ENCODE measurements at places on chromosomes 16 and 17. TPM values are rescaled to one million over a fixed set of nuclear protein-coding genes. Genes with fewer than 3 reads are reported as not detected.

Gene SCARF1
- total RNA-seq, result 68.0 TPM

Gene CDRT15
- total RNA-seq, result not detected

Gene TBX4
- total RNA-seq, result not detected

Gene FBXO39
- 6.9 TPM for total RNA-seq

Gene CDC42EP4
- total RNA-seq, result 7.2 TPM

Gene AMDHD2
- 25.5 TPM for total RNA-seq

Gene IL4R
- total RNA-seq, result 10.5 TPM

Gene TBC1D3I
- total RNA-seq, result 0.22 TPM

Gene LRRC45
- total RNA-seq, result 7.6 TPM

Gene ZG16B
- total RNA-seq, result not detected

Gene SULT1A2
- not detected for total RNA-seq

Gene C16orf46
- under 0.01 TPM for total RNA-seq

Gene SLFN12L
- total RNA-seq, result not detected

Gene GRB7
- 0.22 TPM for total RNA-seq

Gene PRKCB
- not detected for total RNA-seq

Gene CACNG3
- total RNA-seq, result not detected

Gene PDE6G
- total RNA-seq, result 4.8 TPM

Gene HYDIN
- not detected for total RNA-seq

Gene TEDC2
- 3.3 TPM for total RNA-seq

Gene CNGB1
- total RNA-seq, result not detected

Gene GPR139
- total RNA-seq, result not detected

Gene CFAP52
- not detected for total RNA-seq

Gene CACNG4
- not detected for total RNA-seq

Gene ORAI3
- 22.9 TPM for total RNA-seq

Gene CACNG5
- not detected for total RNA-seq

Gene NHLRC4
- total RNA-seq, result 2.0 TPM

Gene GAST
- not detected for total RNA-seq

Gene GNG13
- not detected for total RNA-seq

Gene ATP1B2
- not detected for total RNA-seq

Gene NUBP1
- 21.1 TPM for total RNA-seq

Gene ZNF276
- total RNA-seq, result 14.5 TPM

Gene ACAP1
- total RNA-seq, result 0.44 TPM

Gene TEX14
- under 0.01 TPM for total RNA-seq

Gene TBC1D3H
- total RNA-seq, result not detected

Gene TP53TG3
- not detected for total RNA-seq

Gene CACNA1G
- not detected for total RNA-seq

Gene NHERF2
- total RNA-seq, result 47.6 TPM
